CD8-positive, alpha-beta memory T cell (primary cell): ENCODE measurements at places on chromosomes 7 and 10.

- no peak for DNase-seq
Observed at GRCh38 chr10:98097616-98098015, 36.8 kb upstream of the R3HCC1L start.

DNA sequence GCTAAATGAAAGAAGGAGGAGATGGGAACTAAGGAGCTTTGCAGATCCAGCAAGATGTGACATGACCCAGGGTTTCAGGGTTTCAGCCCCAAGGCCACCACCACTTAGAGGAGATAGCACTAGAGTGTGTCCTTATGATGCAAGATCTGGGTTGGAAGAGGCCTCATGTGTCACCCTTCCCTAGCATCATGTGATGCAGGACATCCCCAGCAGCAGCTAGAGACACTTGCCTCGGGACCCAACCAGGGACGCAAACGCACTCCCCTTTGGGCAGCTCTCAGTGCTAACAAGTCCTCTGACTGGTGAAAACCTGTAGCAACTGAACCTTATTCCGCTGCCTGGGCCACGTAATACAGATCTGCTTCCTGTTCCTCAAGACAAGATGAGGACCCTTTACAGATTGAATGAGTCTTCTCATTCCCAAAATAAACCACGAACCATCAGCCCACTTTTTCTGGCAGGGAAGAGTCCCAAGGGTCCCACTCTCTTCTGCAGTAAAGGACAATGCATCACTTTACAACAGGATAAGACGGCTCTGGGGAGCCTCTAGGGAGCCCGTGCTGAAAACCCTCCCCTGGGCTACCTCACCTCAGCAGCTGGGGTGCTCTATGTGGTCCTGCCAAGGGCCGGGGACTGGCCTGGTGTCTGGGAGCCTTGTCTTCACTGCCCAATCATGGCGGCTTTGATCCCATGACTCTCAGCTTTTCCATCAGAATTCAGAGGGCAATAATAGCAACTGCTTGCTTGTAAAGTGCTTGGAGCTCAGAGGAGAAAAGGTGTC is 44.8 kb upstream of the GDF10 start:
- no peak for DNase-seq

- DNase-seq = no peak
Observed at GRCh38 chr10:88896372-88896993, 16.4 kb downstream of the STAMBPL1 start.

GRCh38 chr7:50826371-50827172 is 43.9 kb upstream of the GRB10 start:
- DNase-seq = no peak

- DNase-seq = no peak
Observed at GRCh38 chr10:70458329-70459060, 17.0 kb upstream of the NODAL start.

DNA sequence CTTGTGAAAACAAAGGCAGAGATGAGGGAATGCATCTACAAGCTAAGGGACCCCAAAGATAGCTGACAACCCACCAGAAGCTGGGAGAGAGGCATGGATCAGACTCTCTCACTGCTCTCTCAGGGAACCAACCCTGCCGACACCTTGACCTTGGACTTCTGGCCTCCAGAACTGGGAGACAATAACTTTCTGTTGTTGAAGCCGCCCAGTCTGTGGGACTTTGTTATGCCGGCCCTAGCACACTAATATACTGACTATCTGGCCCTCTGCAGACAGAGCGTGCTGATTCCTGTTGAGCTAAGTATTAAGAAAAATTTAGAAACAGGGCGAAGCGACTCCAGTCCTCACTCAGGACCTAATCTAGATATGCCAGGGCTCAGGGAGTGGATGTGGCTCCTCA is 144.3 kb upstream of the TCF7L2 start:
- no peak for DNase-seq

DNA sequence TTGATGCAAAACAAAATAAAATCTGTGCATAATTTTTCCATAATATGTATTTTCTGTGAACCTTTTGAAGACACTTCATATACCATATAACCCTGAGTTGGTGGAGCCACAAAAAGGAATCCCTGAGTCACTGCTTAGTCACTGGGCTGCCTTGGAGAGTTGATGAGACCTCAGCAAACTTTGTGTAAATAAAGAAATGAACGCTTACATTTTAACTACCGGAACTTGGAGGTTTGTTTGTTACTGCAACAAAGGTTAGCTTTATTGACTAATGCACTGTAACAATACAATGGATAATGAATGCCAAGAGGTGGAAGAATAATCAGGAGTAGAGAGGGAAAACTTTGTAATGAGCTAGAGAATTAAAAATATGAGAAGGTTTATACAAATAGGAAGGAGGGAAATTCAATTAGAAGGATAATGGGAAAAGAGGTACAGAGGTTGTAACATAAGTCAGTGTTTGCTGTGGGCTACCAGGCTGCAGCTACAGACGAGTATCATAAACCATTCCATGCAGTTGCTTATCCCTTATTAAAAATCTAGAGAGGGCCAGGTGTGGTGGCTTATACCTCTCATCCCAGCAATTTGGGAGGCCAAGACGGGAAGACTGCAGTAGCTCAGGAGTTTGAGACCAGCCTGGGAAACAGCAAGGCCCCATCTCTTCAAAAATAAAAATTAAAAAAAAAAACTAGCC is 1042.1 kb downstream of the TYW1 start:
- DNase-seq = no peak

DNA sequence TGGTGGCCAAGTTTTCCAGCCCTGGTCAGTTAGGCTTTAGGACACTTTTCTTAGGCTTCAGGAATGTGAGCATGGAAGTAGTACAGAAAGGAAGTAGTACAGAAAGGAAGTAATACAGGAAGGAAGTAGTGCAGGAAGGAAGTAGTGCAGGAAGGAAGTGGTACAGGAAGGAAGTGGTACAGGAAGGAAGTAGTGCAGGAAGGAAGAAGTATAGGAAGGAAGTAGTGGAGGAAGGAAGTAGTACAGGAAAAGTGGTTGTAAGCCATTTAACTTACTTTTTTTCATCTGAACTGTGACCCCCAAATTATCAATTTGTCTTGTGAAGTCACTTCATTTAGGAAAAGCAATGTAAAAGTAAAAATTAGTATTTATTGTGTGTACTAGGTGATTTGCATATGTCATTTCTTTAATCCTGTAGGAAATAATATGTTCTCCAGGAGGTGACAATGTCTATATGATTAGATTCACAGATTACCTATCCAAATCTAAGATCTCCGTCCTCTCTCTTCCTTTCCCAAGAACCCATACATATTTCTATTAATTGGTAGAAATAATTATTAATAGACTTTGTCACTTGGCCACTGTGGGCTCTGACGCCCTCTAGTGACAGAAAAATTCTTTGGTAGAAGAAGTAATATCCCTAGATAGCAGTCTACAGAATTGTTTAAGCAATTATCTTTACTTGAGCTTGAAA is 3.9 kb upstream of the FAS start:
- DNase-seq = no peak

- DNase-seq = no peak
Observed at GRCh38 chr10:30538086-30538485, 91.5 kb downstream of the LYZL2 start.

DNA sequence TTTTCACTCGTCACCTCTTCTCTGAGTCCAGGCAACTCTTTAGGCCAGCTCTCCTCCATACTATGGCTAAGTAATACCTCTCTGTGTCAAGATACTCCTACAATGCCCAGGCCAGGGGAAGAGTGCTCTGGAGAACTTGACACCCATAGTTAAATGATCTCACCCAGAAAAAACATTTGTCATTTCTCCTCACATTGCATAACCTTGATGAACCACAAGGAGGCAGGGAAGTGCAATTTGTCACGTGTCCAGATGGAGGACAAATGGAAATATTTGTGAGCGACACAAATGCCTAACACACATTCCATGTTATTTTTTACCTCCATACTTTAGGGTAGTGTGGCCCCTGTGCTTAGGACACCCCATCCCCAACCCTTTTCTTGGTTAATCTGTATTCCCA is 78.3 kb downstream of the HTR7 start:
- DNase-seq = no peak

DNA sequence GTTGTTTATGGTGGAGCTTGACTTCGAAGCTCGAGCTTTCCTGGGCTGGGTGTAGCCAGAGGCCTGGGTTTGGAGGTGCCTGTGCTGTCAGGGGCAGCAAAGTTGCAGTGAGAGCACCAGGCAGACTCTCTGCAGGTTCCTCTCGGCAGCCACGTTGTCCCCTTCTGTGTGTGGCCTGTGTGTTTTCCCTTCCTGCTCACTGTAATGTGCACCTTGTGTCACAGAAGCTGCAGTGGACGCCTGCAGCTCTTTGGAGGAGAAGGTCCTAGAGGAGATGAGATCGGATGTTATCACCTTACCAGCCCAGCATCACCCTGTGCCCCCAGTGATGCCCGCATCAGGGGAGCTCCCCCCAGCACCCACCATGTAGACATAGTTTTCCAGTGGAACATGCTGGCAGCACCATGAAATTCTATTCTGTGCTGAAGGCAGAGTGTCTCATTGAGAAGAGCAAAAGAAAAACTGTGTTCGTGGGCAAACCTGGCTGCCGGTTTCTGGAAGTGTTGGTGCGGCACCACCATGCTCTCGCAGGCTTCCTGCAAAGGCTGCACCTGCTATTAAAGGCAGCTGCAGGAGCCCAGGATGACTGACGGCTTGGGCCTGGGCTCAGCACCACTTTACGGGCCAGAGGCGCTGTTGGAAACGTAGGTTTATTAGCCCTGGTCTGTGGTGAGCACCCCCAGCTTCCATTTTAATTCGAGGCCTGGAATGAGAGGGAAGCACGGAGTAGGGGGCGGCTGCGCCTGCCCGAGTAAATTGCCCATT is 609.8 kb upstream of the FOXK1 start:
- no peak for DNase-seq
